ENCODE measurements at places on chromosomes 5 and 9.

- H3K36me3 ChIP-seq = no peaks in the 10 kb centered on the region
- no peak overlapping the region for H3K4me3 ChIP-seq
- H3K27me3 ChIP-seq = no peaks in the 10 kb centered on the region
- H3K4me1 ChIP-seq = peaks cover 5% of the 10 kb centered on the region
- H3K27ac ChIP-seq = no peak overlapping the region
Measured at GRCh38 chr9:108850293-108850897, 5.4 kb downstream of the ACTL7B start.

DNA sequence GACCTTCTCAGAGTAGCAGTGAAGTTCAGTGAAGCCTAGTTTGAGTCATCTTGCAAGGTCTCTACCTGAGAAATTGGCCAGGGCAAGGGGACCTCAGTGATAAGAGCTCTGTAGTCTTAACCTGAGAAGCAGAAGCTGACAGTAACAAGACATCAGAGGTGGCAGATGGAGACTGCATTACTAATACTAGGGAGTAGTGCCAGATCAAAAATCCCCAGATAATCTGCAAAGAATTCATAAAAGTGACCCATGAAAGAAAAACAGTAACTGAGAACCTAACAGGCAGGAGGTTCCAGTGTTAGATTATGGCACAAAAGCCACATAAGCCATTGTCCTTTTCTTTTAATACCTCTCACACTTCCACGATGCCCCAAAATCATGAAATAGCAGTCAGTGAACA, 175.5 kb downstream of the MUSK start:
- H3K4me3 ChIP-seq = no peak overlapping the region
- no peak overlapping the region for H3K27ac ChIP-seq
- DNase-seq = no peak
- H3K27me3 ChIP-seq = no peaks in the 10 kb centered on the region

DNA sequence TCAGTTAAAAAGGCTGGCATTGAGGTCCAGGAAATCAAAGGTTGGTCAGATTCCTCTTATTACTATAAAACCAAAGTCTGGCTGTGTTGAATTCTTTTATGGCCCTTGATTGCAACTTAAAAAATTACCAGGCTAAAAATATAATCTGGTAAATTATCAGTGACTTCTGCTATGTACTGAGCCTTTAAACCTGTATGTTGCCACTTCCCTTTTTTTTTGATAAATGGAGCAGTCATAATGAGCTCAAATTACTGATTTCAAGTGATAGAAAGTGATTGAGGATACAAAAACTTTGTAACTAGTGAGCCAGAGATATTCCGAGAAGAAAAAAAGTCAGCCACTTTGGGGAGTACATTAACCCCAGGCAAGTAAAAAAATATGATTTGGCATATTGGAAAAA, 100.1 kb downstream of the GIN1 start:
- no peak overlapping the region for H3K4me3 ChIP-seq
- DNase-seq = no peak
- H3K4me1 ChIP-seq = no peaks in the 10 kb centered on the region
- no peak overlapping the region for H3K27ac ChIP-seq

DNA sequence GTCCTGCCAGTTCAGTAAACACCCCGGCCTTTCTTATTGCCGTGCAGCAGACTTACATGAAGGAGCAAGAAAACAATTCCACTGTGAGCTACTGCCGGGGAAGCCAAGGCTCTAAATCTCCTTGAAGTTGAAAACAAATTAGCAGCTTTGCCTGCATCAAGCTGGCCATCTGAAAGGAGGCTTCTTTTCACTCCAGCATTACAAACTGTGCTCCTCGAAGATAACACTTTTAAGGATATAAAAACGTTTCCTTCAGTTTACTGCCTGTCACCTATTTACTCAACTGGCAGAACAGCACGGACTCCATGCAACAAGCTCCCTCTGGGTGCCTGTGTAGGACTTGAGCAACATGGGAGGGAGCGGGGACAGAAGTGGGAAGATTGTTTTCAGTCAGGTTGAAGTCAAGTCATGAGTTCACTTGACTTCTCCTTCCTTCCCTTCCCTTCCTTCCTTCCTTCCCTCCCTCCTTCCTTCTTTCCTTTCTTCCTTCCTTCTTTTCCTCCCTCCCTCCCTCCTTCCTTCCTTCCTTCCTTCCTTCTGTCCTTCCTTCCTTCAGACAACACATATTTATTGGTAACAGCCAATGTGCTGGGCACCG, 67.4 kb downstream of the ZNF608 start:
- H3K4me3 ChIP-seq = no peak overlapping the region
- no peaks in the 10 kb centered on the region for H3K27me3 ChIP-seq
- H3K27ac ChIP-seq = no peak overlapping the region
- no peaks in the 10 kb centered on the region for H3K36me3 ChIP-seq
- no peaks in the 10 kb centered on the region for H3K4me1 ChIP-seq

DNA sequence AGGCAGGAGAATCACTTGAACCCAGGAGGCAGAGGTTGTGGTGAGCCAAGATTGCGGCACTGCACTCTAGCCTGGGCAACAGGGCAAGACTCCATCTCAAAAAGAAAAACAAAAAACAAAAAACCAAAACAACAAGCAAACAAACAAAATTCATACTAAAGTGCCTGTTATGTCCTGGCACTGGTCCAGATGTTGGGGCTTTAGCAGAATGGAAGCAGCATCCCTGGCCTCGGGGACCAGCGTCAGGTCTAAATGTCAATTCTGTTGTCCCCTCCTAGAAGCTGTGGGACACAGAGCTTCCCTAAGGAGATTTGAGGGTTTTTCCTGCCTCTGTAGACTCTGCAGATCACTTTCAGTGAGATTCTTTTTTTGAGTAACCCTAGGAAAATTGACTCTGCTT, 26.2 kb downstream of the PPARGC1B start:
- no peaks in the 10 kb centered on the region for H3K36me3 ChIP-seq
- no peak for DNase-seq
- no peak overlapping the region for H3K4me3 ChIP-seq
- peaks cover 8% of the 10 kb centered on the region for H3K4me1 ChIP-seq
- no peak overlapping the region for H3K27ac ChIP-seq

DNA sequence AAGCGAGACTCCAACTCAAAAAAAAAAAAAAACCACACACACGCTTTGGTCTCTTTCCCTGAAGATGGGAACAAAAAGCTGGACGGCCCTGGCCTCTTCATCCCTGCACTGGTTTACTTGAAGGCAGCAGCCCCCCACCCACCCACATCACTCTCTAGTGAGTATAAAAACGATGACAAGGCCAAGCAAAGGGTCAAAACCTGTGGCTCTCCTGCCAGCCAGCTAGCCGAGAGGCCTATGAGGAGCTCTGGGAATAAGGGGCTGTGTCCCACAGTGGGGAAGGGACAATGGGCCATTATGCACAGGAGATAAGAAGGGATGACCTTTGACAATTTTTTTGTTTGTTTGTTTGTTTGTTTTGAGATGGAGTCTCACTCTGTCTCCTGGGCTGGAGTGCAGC, 13.1 kb downstream of the QRFP start:
- no peak for DNase-seq
- H3K4me1 ChIP-seq = no peaks in the 10 kb centered on the region
- H3K36me3 ChIP-seq = peaks cover 84% of the 10 kb centered on the region

DNA sequence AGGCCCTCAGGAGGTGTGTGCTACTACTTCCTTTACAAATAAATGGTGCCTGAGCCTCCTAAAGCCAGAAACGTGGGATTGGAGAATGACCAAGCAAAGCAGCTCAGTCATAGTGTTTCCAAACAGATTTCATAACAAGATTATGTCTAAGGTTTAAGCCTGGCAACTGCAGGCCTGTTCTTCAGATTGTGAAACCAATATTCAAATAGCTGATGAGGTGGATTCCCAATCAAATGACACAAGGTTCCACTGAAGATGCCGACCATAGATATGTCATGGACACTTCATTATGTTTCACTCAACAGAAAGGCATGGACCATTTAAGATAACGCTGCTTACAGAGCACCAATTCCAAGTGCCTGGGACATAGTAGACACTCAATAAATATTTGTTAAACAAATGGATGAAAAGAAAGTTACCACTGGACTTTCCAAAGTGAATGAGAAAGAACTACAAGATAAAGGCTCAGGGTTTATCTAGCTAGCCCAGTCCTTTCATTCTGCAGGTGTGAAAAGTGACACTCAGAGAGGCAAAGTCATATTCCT, 189.5 kb downstream of the ACTL7B start:
- H3K4me1 ChIP-seq = no peaks in the 10 kb centered on the region
- no peak overlapping the region for H3K4me3 ChIP-seq
- DNase-seq = no peak
- H3K27me3 ChIP-seq = no peaks in the 10 kb centered on the region
- no peaks in the 10 kb centered on the region for H3K36me3 ChIP-seq
- no peak overlapping the region for H3K27ac ChIP-seq

DNA sequence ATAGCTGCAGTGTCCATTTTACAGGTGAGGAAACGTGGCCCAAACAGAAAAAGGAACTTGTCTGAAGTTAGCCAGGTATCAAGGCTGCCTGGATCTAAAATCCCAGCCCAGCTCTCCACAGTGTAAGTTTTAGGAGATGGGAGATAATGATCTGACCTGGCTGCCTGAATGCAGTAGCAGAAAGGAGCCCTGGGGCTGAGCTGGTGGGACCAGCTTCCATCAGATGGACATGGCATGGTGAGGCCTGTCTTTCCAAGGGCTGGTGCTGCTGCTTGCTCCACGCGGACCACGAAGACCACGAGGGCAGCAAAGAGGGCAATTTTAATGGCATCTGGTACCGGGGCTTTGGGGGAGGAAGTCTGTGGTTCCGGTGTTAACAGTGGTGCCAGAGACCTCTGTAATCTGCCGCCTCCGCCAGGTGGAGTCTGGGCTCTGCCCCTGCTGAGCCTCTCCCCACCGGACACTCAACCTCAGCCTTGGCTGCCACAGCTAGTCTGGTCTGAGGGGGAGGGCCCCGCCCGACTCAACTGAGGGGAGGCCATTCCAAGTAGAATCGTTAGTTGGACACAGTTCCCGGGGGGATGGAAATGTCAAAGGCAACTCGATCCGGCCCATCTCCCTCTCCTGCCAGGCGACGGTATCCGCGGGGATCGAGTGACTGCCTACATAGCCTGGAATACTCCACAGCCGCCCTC, 650 bp downstream of the MYORG start:
- H3K4me3 ChIP-seq = peak overlapping the region; percentile 82
- H3K27ac ChIP-seq = peak overlapping the region; percentile 53
- no peak for DNase-seq
- H3K36me3 ChIP-seq = peaks cover 11% of the 10 kb centered on the region
- H3K27me3 ChIP-seq = no peaks in the 10 kb centered on the region

GRCh38 chr5:170254056-170254455, 21.3 kb downstream of the C5orf58 start:
- no peak overlapping the region for H3K4me3 ChIP-seq
- H3K27me3 ChIP-seq = no peaks in the 10 kb centered on the region
- H3K36me3 ChIP-seq = peaks cover 30% of the 10 kb centered on the region
- DNase-seq = no peak

DNA sequence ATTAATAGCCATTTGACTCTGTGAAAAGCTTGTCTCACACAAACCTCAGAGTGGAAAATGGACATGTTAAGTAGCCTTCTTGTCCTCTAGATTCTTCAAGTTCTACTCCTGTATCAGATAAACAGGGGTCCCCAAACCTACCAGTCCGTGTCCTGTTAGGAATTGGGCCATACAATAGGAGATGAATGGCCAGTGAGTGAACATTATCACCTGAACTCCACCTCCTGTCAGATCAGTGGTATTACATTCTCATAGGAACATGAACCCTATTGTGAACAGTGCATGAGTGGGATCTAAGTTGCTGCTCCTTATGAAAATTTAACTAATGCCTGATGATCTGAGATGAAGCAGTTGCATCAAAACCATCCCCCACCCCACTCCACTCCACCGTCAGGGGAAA, 136.3 kb downstream of the TMEM232 start:
- H3K27me3 ChIP-seq = no peaks in the 10 kb centered on the region
- no peak overlapping the region for H3K27ac ChIP-seq
- H3K4me3 ChIP-seq = no peak overlapping the region
- DNase-seq = no peak
- H3K36me3 ChIP-seq = no peaks in the 10 kb centered on the region

DNA sequence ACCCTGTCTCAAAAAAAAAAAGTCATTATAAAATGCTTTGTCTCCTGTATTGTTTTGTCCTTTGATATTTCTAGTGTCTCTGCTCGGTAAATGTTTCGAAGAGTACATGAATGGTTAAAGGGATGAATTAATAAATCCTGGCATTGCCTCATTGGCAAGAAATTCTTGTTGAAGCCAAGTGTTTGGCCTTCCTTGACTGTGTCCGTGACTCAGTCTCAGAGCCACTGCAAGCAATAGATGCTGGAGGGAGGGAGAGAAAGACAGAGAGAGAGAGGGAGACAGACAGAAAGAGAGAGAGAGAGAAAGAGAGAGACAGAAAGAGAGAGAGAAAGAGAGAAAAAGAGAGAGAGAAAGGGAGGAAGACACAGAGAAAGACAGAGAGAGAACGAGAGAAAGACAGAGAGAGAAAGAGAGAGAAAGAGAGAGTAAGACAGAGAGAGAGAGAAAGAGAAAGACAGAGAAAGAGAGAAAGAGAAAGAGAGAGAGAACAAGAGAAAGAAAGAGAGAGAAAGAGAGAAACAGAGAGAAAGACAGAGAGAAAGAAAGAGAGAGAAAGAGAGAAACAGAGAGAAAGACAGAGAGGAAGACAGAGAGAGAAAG, 72.5 kb upstream of the RXRA start:
- DNase-seq = no peak
- no peaks in the 10 kb centered on the region for H3K27me3 ChIP-seq
- H3K4me1 ChIP-seq = peaks cover 14% of the 10 kb centered on the region
- no peak overlapping the region for H3K4me3 ChIP-seq
- H3K36me3 ChIP-seq = no peaks in the 10 kb centered on the region

DNA sequence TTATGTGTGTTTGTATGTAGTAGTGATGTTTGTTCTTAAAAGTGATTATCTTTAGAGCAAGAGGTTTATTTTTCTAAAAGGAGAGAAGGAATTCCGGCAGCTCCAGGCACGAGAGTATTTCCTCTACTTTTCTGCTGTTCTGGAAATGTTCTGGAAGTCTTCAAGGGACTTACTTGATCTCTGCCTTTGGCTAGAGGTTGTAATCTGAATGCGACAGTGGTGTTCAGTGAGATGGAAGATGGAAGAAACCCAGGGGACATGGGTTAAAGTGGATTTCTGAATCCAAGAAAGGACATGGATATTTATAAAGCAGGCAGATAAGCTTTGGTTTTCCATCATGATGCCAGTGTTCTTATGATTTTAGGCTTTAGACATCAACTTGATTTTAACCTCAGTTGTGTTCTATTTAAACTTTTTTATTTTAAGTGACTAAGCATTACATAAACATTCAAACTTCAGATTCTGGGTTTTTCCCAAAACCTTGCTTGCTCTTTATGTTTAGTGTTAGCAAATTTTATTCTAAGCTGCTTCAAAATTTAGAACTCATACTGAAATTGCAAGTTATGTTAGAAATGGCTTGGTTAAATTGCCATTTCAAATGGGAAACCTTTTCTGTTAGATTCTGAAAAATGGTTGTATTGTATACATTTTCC, 3.6 kb downstream of the GPR21 start:
- no peaks in the 10 kb centered on the region for H3K27me3 ChIP-seq
- DNase-seq = no peak
- no peak overlapping the region for H3K4me3 ChIP-seq
- H3K27ac ChIP-seq = no peak overlapping the region
- H3K4me1 ChIP-seq = peaks cover 4% of the 10 kb centered on the region

- H3K4me3 ChIP-seq = no peak overlapping the region
- no peaks in the 10 kb centered on the region for H3K27me3 ChIP-seq
- H3K27ac ChIP-seq = no peak overlapping the region
- H3K36me3 ChIP-seq = peaks cover 3% of the 10 kb centered on the region
Measured at GRCh38 chr9:116585896-116586295, 101.2 kb upstream of the TRIM32 start.
